D721Med (cell line): ENCODE measurements at places on chromosomes 7 and 10.

DNA sequence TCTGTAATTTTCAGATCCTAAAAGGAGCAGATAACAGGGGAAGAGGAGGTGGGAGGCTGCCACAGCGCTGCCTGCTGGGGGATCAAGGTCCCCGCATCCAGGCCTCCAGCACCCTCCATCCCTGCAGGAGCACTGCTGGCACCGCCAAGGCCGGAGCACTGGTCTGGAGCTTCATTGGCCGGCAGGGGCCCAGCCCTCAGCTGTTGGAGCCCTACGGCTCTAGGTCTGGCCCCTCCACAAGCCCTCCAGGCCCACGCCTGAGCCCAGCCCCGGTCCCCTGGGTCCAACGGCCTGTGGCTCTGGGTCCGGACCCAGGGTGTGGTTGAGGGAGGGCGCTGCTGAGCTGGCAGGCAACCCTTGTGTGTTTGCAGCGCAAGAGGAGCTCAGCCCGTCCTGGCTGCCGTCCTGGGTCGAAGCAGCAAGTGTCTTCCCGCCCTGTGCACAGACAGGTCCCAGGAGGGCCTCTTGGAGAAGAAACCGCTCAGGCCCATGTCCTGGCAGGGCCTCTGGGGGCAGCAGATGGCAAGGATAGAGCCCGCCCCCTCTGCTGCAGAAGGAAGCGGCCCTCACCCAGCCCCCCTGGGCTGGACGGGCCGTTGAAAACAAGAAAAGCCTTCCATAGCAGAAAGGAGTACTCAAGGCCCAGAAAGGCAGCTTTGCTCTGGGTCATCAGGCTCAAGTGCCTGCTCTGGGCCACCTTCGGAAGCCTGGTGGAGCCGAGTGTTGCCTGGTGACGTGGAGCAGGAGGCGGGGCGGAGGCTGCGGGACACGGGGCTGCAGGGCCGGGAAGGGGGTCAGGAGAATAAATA is 54.3 kb upstream of the TNRC18 start:
- peak; percentile 91 for DNase-seq

DNA sequence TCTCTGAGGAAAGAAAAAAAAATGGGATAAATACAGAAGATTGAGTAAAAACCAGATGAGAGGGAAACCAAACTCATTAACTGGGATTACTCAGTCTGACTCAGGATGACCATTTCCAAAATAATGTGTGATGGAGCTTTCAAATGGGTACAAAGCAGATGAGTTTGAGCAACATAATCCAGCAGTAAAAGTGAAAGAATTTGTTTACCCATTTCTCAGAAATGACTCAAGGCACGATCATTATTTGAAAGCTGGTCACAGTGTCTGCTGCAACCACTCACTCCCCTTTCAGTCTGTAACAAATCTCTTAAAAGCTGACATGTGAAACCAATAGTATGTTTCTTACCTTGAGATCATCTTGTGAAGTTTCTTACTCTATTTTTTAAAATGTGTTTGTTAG is 104.7 kb upstream of the KLF14 start:
- DNase-seq: no peak

GRCh38 chr10:44010873-44011602 is 362.4 kb upstream of the ZNF32 start:
- no peak for DNase-seq

- DNase-seq: no peak
Observed at GRCh38 chr7:5797716-5798115, 16.3 kb upstream of the RNF216 start.

DNA sequence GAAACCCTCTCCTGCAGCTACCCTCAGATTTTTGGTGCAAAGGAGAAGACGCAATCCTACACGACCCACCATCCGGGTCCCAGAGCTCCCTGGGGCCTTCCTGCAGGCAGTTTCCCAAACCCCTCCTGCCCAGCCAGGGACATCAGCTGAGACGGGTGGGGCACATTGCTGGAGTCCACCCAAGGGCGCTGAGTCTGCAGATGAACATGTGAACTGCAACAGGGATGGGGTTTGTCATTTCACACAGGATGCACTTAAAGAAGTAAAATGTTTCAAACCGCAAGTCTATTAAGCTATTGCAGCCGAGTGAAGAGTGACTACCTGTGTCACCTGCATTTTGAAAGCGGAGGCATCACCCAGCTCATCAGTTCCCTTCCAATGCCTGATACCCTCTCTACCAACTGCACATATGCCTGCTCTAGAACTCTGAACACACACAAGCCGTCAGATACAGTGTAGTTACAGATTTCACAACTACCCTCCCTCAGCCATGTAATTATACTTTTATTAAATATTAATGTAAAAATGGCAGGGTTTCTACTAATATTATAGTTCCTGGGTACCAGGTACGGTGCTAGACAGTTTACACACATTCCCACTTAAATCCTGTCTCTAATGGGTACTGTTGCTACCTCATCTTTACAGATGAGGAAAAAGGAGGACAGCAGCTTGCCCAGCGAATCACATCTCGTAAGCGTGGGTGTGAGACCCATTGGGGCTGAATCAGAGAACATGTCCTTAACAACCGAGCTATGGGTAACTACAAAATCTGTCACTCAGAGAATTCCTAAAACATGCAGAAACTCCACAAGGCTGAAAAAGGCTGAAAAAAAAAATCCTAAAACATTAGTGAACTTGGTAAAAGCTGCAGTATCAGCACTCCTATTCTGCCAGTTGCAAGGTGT is 71.2 kb downstream of the GRB10 start:
- DNase-seq: no peak

GRCh38 chr7:128352153-128352537 is 8.4 kb upstream of the RBM28 start:
- no peak for DNase-seq

GRCh38 chr10:125104559-125104958 is 55.8 kb downstream of the CTBP2 start:
- no peak for DNase-seq

DNA sequence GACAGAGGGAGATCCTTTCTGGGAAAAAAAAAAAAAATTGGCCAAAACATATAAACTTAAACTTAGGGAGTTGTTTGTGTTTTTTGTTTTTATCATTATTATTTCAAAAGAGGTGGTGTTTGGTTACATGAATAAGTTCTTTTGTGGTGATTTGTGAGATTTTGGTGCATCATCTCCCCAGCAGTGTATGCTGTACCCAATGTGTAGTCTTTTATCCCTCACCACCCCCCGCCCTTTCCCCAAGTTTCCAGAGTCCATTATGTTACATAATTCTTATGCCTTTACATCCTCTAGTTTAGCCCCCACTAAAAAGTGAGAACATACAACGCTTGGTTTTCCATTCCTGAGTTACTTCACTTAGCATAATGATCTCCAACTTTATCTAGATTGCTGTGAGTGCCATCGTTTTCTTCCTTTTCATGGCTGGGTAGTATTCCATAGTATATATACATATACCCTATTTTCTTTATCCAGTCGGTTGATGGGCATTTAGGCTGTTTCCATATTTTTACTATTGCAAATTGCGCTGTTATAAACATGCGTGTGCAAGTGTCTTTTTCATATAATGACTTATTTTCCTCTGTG is 148.1 kb upstream of the ZNF92 start:
- no peak for DNase-seq

GRCh38 chr7:26590709-26591108 is 273.7 kb downstream of the SKAP2 start:
- DNase-seq: no peak

DNA sequence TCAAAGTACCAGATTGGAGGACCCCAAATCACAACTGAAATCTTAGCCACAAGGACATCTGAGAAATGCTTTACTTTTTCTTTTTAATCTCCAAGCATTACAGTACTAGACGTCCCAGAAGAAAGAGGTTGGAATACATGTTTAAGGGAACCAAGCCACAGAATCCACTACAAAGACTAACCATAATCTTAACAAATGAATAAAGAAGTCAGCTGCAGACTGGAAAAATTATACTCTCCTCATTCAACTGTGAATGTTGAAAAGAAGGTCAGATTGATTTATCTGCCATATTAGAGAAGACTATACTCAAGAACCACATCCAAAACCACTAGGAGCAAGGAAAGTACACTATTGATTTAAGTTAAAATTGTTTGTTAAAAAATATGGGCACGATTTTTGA is 102.1 kb upstream of the ABCB5 start:
- no peak for DNase-seq

GRCh38 chr7:87615197-87615596 is 13.0 kb upstream of the RUNDC3B start:
- DNase-seq: no peak

DNA sequence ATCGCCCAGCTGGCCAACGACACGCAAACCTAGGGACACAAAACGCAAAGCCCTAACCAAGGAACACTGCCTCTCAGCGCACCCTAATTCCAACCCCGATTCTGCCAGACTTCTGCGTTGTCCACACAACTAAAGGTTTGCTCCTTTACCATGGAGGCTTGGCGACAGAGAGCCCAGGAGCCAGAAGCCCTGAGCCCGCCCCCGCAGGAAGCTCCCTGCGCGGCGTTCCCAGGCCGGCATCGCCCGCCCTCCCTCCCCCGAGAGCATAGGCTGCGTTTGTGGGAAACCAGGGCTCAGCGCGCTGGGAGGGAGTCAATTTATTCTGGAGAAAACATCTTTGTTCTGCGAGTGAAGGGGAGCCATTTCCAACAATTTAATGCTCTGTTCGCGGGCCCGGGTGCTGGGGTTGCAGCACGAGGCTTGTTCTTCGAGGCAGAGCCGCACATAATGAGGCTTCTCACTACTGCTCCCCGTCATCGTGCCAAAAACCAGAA is 103.9 kb downstream of the GRID1 start:
- no peak for DNase-seq

DNA sequence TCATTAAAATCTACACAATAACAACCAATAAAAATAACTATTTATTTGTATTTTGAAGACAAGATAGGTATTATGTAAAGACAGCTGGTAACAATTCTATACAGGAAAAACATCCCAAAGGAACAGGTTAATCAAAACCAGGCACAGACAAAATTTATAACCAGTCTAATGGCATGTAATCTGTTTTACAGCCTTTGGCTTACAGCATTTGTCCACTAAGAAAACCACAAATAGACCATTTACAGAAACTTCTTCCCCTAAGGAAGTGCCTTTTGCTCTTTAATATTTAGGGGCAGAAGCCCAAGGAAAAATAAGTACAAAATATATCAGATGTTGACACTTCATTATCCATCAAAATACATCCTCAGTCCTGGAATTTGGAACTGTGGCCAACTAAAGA is 65.0 kb downstream of the SVIL start:
- DNase-seq: no peak

DNA sequence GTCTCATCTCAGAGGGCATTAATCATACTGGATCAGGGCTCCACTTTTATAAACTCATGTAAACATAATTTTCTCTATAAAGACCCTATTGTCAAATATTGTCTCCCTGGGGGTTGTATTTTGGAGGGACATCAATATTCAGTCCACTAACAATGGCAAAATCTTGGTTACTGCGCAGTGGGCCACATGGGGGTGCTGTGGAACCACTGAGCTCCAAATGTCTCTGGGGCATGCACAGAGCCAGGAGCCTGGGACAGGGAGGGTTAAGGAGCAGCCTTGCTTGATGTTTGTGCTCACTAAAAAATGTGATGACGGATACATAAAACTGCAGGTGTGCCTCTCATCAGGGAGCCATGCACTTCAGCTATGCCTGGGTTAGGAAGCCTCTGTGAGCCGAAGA is 62.1 kb upstream of the PRSS58 start:
- no peak for DNase-seq

DNA sequence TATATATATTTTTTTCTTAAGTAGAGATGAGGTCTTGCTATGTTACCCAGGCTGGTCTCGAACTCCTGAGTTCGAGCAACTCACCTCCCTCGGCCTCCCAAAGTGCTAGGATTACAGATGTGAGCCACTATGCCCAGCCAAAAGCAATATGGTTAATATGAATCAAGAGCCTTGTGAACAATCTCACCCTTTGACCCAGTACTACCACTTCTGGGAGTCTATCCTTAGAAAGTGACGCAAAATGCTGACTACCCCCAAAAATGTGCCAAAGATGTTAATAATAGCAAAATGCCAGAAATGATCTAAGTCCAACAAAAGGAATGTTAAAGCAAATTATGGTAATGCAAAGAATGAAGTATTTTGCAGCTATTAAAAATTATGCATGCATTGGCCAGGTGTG is 44.3 kb downstream of the HOXA1 start:
- DNase-seq: no peak

GRCh38 chr10:96041146-96041545 is 2.2 kb upstream of the CCNJ start:
- no peak for DNase-seq

- DNase-seq: no peak
Observed at GRCh38 chr10:126798649-126799048, 106.6 kb upstream of the DOCK1 start.

DNA sequence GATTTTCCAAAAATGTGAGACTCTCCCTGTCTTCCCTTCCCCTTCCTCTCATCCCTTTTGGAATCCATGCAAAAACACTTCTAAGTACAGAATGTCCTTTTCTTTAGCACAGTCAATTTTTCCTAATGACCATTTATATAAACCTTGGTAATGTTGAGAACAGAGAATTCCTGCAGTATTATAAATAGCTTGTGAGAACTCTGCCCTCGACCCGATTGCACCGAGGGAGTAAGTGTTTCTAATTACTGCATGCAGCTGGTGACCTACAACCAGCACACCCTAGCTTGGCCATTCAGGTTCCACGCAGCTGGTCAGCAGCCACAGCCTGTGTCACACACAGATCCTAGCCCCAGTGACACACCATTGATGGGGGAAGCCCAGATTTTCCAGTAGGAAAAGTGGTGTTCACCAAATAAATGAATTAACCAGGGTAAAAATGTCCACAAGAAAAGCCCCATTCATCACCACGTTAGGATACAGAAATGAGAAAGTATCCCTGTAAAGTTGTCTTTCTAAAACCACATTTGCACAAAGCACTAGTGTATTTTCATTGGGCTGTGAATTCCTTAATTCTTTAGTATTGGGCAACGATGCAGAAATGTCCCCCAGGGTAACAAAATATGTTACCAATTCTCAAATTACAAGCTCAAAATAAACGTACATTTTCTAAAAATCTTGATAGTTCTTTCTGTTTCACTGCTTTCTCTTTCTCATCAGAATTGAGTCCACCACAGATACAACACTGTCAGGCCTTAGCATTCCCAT is 499.0 kb upstream of the KLF6 start:
- DNase-seq: no peak

DNA sequence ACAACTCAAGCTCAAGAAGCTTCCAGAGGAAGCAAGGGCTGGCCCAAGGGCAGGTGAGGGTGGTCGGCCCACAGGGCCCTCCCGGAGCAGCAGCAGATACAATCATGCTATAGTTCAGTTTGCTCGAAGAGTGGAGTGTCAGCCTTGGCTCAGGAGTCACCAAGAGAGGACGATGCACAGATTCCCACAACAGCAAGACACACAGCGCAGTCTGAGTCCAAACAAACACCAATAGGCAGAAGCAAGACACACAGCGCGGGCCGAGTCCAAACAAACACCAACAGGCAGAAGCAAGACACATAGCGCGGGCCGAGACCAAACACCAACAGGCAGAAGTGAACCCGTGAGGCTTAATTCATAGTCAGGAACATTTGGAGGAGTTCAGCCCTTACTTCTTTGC is 138.4 kb downstream of the PTPRN2 start:
- no peak for DNase-seq

- no peak for DNase-seq
Observed at GRCh38 chr10:18501629-18502028, 149.8 kb downstream of the NSUN6 start.
